ENCODE measurements at places on chromosomes 12 and 14. TPM values are rescaled to one million over a fixed set of nuclear protein-coding genes. Genes with fewer than 3 reads are reported as not detected.

GRCh38 chr14:106044949-106045596 is 518.7 kb downstream of the TMEM121 start:
- no peak overlapping the region for H3K27ac ChIP-seq
- no peak overlapping the region for H3K4me3 ChIP-seq
- no peaks in the 10 kb centered on the region for H3K36me3 ChIP-seq
- H3K4me1 ChIP-seq, result peaks cover 7% of the 10 kb centered on the region
- DNase-seq, result peak; percentile 89
- peaks cover 9% of the 10 kb centered on the region for H3K27me3 ChIP-seq

- H3K27me3 ChIP-seq, result no peaks in the 10 kb centered on the region
- H3K4me3 ChIP-seq, result no peak overlapping the region
- no peak overlapping the region for H3K27ac ChIP-seq
- DNase-seq, result no peak
- H3K36me3 ChIP-seq, result no peaks in the 10 kb centered on the region
These were observed 1153.0 kb upstream of the TMEM132C start for GRCh38 chr12:127113945-127114344.

DNA sequence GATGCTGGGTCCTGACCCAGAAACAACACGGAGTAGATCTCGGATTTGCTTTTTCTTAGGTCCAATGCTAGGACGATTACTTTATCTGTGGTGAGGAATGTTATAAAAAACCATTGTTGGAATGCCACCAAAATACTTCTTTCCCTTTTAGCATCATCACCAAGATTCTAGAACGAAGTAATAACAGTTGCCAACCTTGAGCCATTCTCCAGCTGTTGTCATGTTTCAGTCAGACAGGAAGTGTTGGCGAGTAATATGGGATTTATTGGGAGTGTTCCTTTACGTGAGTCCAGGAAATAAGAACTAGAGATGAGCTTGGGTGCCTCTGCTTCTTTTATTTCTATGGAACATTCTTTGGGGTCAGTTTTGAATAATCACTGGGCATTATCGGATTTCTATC is 892.9 kb downstream of the DIO2 start:
- H3K4me3 ChIP-seq, result no peak overlapping the region
- no peaks in the 10 kb centered on the region for H3K4me1 ChIP-seq
- peaks cover 2% of the 10 kb centered on the region for H3K36me3 ChIP-seq
- H3K27me3 ChIP-seq, result no peaks in the 10 kb centered on the region
- DNase-seq, result no peak
- no peak overlapping the region for H3K27ac ChIP-seq

GRCh38 chr14:81187832-81188522 is 32.8 kb downstream of the GTF2A1 start:
- H3K36me3 ChIP-seq, result peaks cover 40% of the 10 kb centered on the region
- no peak for DNase-seq
- no peak overlapping the region for H3K27ac ChIP-seq
- H3K27me3 ChIP-seq, result no peaks in the 10 kb centered on the region
- peaks cover 43% of the 10 kb centered on the region for H3K4me1 ChIP-seq

- peak overlapping the region; percentile 95 for H3K4me3 ChIP-seq
- H3K27ac ChIP-seq, result peak overlapping the region; percentile 98
- peak; percentile 64 for DNase-seq
- H3K4me1 ChIP-seq, result peaks cover 71% of the 10 kb centered on the region
These were observed 57.9 kb upstream of the GPR68 start for GRCh38 chr14:91302391-91302790.

- H3K4me1 ChIP-seq, result no peaks in the 10 kb centered on the region
- H3K36me3 ChIP-seq, result no peaks in the 10 kb centered on the region
- H3K27me3 ChIP-seq, result no peaks in the 10 kb centered on the region
These were observed 156.6 kb downstream of the PAX9 start for GRCh38 chr14:36818246-36818645.

- H3K27me3 ChIP-seq, result no peaks in the 10 kb centered on the region
- no peak for DNase-seq
- peak overlapping the region; percentile 13 for H3K27ac ChIP-seq
- H3K36me3 ChIP-seq, result peaks cover 2% of the 10 kb centered on the region
- H3K4me3 ChIP-seq, result peak overlapping the region; percentile 68
These were observed 1.1 kb downstream of the CD63 start for GRCh38 chr12:55727643-55728185.

DNA sequence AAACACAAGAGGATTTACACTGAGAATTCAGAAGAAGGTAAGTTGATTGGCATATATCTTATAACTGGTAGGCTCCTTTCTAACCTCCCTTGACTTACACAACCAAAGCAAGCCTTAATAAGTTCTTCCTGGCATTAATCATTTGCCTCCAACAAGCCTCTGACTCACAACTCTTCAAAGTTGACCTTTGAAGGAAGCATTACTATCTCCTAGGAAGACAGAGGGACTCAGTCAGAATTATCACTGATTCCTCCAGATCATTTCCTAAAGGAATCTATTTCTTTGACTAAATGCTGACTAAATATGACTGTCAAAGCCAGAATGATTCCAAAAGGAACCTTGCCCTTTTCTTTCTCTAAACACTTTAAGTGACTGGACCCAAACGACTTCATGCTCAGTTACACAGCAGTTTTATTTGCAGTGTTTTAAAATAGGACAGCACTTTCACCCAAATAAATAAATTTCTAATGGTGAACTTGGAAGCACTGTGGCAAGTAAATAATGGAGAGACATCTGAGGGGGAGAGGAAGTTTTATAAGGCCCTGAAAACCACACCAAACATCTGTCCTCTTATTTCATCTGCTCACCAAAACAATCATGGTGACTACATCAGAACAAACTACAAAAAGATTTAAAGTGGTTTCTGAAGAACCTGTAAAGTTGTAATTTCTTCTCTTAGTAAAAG is 128.2 kb downstream of the KLHL28 start:
- H3K4me3 ChIP-seq, result no peak overlapping the region
- no peak overlapping the region for H3K27ac ChIP-seq
- H3K4me1 ChIP-seq, result no peaks in the 10 kb centered on the region
- peaks cover 16% of the 10 kb centered on the region for H3K27me3 ChIP-seq

DNA sequence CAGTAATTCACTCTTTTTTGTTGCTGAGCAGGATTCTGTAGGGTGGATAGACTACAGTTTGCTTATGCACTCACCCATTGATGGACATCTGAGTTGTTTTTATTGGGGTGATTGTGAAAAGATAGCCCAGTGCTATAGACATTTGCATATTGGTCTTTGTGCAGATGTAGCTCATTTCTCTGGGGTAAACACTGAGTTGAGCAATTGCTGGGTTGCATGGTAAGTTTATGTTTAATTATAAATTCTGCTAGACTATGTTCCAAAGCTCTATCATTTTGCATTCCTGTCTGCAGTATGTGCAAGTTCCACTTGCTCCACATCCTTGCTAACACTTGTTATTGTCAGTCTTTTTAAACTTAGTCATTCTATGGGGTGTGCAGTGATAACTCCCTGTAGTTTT is 65.4 kb upstream of the RFLNA start:
- DNase-seq, result no peak
- no peak overlapping the region for H3K27ac ChIP-seq
- peaks cover 33% of the 10 kb centered on the region for H3K27me3 ChIP-seq
- no peak overlapping the region for H3K4me3 ChIP-seq

- no peak overlapping the region for H3K27ac ChIP-seq
- no peak for DNase-seq
- peaks cover 33% of the 10 kb centered on the region for H3K27me3 ChIP-seq
- H3K4me1 ChIP-seq, result peaks cover 4% of the 10 kb centered on the region
- H3K36me3 ChIP-seq, result no peaks in the 10 kb centered on the region
- H3K4me3 ChIP-seq, result no peak overlapping the region
These were observed 36.1 kb upstream of the VRK1 start for GRCh38 chr14:96761066-96761465.

DNA sequence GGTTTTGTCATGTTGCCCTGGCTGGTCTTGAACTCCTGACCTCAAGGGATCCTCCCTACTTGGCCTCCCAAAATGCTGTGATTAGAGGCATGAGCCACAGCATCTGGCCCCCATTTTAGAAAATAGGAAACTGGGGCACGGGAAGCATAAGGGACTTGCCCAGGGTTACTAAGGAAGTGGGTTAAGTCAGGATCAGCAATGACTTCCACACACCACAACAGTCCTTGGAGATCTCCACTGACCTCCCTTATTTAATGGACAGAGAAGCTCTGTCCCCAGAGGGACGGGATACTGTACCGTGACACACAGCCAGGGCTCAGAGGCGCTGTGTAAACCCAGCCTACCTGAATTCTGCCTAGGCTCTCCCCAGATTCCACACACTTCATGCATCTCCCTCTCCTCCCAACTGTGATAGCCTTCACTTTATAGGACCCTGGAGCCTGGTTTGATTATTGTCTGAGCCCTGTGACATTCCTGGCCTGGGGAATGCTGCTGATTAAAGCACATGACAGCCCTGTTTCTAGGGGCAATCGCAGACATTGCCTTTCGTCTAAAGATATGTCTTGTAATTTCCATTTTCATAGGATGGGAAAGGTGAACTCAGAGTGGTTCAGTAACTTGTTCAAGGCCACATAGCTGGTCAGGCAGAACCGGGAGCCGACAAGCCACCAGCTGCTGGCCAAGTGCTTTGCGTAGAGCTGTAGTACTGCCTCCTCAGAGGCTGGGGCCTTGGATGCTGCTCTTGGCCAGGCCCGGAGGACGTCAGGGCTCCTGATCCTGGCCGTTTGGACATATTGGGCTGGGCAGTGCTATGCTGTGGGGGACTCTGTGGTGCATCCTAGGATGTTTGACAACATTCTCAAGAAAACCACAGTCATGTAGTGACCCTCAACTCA is 20.8 kb downstream of the SERPINA1 start:
- no peak overlapping the region for H3K27ac ChIP-seq
- H3K27me3 ChIP-seq, result peaks cover 13% of the 10 kb centered on the region
- no peaks in the 10 kb centered on the region for H3K4me1 ChIP-seq

- DNase-seq, result no peak
- no peak overlapping the region for H3K4me3 ChIP-seq
- H3K27me3 ChIP-seq, result no peaks in the 10 kb centered on the region
- no peak overlapping the region for H3K27ac ChIP-seq
- H3K36me3 ChIP-seq, result no peaks in the 10 kb centered on the region
These were observed 9.7 kb upstream of the TUBA1A start for GRCh38 chr12:49198431-49199155.

DNA sequence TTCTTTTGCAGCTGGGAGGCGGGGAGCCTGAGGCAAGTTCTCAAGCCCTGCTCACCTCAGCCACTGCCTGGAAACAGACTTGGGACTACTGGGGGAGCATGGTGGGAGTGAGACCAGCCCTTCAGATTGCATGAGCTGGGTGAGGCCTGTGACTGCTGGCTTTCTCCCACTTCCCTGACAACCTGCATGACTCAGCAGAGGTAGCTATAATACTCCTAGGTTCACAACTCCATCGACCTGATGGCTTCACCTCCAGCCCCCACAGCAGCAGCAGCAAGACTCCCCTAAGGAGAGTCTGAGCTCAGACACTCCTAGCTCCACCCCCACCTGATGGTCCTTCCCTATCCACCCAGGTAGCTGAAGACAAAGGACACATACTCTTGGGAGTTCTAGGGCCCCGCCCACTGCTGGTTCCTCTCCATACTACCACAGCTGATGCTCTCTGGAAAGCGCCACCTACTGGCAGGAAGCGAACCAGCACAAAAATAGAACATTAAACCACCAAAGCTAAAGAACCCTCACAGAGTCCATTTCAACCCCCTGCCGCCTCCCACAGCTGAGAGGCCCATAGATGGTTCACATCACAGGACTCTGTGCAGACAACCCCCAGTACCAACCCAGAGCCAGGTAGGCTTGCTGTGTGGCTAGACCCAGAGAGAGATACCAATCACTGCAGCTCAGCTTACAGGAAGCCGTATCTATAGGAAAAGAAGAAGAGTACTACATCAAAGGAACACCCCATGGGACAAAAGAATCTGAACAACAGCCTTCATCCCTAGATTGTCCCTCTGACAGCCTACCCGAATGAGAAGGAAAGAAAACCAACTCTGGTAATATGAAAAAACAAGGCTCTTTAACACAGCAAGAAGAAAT is 68.7 kb downstream of the RPAP3 start:
- peak overlapping the region; percentile 29 for H3K27ac ChIP-seq
- peaks cover 12% of the 10 kb centered on the region for H3K4me1 ChIP-seq
- H3K36me3 ChIP-seq, result peaks cover 26% of the 10 kb centered on the region
- H3K4me3 ChIP-seq, result no peak overlapping the region
- DNase-seq, result peak; percentile 38
- H3K27me3 ChIP-seq, result no peaks in the 10 kb centered on the region

GRCh38 chr12:126952096-126953007 is 1314.6 kb upstream of the TMEM132C start:
- no peak overlapping the region for H3K4me3 ChIP-seq
- no peak overlapping the region for H3K27ac ChIP-seq
- no peaks in the 10 kb centered on the region for H3K4me1 ChIP-seq
- H3K36me3 ChIP-seq, result no peaks in the 10 kb centered on the region
- no peak for DNase-seq

DNA sequence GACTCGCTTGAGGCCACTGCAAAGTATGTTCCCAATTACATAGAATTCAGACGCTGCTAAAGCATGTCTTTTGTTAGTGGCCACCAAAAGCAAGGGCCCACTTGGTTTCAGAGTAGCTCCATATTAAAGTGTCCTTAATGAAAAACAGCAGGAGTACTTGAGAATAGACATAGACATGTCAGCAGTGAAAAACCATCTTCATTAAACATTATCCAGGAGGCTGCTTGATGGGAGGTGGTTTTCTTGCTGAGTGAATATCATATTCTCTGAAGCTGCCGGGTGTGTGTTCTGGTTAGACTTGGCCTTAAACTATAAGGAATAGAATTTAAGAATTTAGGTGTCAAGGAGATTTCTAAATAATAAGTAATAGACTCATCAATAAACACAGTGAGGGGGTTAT is 79.5 kb upstream of the CCDC198 start:
- no peak overlapping the region for H3K4me3 ChIP-seq
- no peaks in the 10 kb centered on the region for H3K4me1 ChIP-seq
- H3K27me3 ChIP-seq, result no peaks in the 10 kb centered on the region
- no peaks in the 10 kb centered on the region for H3K36me3 ChIP-seq
- DNase-seq, result no peak

DNA sequence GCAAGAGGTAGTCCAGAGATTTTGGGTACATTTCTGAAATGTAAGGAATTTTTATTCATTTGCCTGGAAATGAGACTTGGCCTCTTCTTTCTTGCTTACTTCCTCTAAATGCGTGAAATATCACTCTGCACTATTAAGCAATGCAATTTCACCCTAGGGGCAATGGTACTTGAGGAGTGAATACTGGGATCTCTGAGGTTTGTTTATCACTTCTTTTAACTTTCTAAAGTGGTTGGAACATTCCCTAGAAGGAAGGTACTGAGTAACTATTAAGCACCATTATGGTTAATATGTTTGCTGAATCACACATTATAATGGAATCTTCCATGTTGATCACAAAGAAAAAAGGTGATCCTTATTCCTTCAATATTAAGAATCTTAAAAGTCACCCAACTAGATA is 120.9 kb upstream of the CAND1 start:
- H3K4me1 ChIP-seq, result peaks cover 5% of the 10 kb centered on the region
- DNase-seq, result no peak
- no peak overlapping the region for H3K4me3 ChIP-seq
- H3K27me3 ChIP-seq, result no peaks in the 10 kb centered on the region

The PYGL gene
- 0.60 TPM for total RNA-seq

The POTEG gene
- total RNA-seq, result not detected

The TMPRSS12 gene
- not detected for total RNA-seq

The SIRT4 gene
- total RNA-seq, result 4.9 TPM

The HCAR2 gene
- not detected for total RNA-seq

The MSRB3 gene
- 0.16 TPM for total RNA-seq

The KLRB1 gene
- 3.0 TPM for total RNA-seq

The CLEC14A gene
- total RNA-seq, result not detected
